ENCODE measurements at places on chromosomes 5 and 9. TPM values are rescaled to one million over a fixed set of nuclear protein-coding genes. Genes with fewer than 3 reads are reported as not detected.

PDE4D gene
- total RNA-seq, result 6.0 TPM

RUSC2 gene
- 24.2 TPM for total RNA-seq

LRRC8A gene
- 62.2 TPM for total RNA-seq

CRHBP gene
- not detected for total RNA-seq

SLC36A3 gene
- not detected for total RNA-seq

PCDHB9 gene
- total RNA-seq, result 0.64 TPM

SLC34A3 gene
- total RNA-seq, result under 0.01 TPM

PCDHGC4 gene
- total RNA-seq, result 2.6 TPM

SPINK7 gene
- not detected for total RNA-seq

CYLC2 gene
- total RNA-seq, result not detected

MINAR2 gene
- under 0.01 TPM for total RNA-seq

RAD17 gene
- total RNA-seq, result 21.3 TPM

PNPLA7 gene
- 0.64 TPM for total RNA-seq

FOXD4L5 gene
- total RNA-seq, result under 0.01 TPM

INSL4 gene
- not detected for total RNA-seq

IL13 gene
- total RNA-seq, result not detected

KCNIP1 gene
- total RNA-seq, result not detected

PRDM9 gene
- total RNA-seq, result not detected

PCDHGA6 gene
- 4.7 TPM for total RNA-seq

TAF11L10 gene
- not detected for total RNA-seq

ANKRD20A1 gene
- not detected for total RNA-seq

ZDHHC21 gene
- 9.3 TPM for total RNA-seq

TRIM14 gene
- total RNA-seq, result 13.4 TPM

TXNDC8 gene
- not detected for total RNA-seq

SLCO6A1 gene
- under 0.01 TPM for total RNA-seq

TICAM2 gene
- total RNA-seq, result 7.1 TPM

ORM2 gene
- total RNA-seq, result not detected
